ENCODE measurements at places on chromosomes 2 and 18.

- no peak for DNase-seq
Measured at GRCh38 chr2:148058641-148059040, 37.8 kb downstream of the MBD5 start.

DNA sequence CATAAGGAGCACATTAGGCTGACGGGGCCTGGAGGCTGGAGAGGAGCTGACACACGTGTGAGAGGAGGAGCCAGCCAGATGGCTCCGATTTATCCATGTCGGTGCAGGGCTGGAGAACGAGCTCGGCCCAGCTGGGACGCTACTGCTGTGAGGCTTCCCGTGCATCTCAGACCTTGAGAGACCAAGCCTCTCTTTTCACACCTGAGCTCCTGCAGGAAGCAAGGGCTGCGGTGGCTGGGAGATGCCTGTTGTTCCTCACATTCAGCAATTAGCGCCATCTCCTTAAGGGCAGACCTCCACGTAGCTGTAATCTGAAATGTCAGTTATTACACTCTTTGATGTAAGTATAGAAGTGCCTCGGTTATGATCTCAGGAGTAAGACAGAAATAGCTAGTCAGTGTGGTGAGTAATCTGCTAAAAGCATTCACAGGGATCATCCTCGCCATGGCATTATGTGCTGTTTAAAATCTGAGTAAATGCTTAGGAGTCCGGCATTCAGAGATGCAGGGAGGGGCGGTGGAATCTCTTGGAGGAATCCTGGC lies 107.9 kb downstream of the PRKCE start:
- no peak for DNase-seq

- no peak for DNase-seq
Measured at GRCh38 chr2:215882689-215883088, 130.7 kb downstream of the MREG start.

- no peak for DNase-seq
Measured at GRCh38 chr2:1541819-1542475, 128.7 kb downstream of the TPO start.

- no peak for DNase-seq
Measured at GRCh38 chr2:96097951-96098823, 18.2 kb downstream of the ADRA2B start.
